B cell (primary cell): ENCODE measurements at places on chromosomes 11 and 22.

- no peak for DNase-seq
Measured at GRCh38 chr11:34086554-34087283, 18.7 kb upstream of the NAT10 start.

DNA sequence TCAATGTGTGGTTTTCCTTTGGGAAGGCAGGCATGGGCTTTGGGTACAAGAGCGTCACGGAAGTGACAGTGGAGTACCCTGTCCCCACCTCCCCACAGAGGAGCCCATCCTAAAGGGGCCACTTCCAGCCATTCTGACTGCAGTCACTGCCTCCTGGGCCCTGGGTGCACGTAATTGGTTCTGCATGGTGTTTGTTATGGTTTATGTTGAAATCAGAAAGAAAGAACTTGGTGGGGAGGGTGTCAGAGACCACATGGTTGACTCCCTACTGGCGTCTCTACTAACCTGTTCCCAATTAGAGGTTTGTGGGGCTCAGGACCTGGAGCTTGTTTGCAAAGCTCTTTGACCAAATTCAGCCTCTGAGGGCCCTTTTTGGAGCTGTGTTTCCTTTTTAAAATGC is 40.8 kb downstream of the RIBC2 start:
- no peak for DNase-seq

DNA sequence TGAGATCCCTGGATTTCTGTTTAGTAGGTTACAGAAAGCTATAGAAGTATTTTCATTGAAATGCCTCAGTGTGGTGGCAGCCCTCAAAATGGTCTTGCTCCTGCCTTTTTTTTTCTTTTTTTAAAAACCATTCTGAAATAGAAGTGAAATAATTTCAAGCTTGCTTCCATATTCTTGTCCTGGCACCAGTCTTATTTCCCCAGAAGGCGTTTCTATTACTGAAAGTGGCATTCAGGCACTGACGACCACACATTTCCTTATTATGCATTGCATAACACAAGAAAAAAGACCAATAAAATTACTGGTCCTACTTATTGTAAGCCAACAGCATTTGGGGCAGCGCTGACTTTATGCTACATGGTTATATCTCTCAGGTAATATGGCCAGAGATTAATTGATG is 24.5 kb upstream of the LRRC4C start:
- DNase-seq = no peak

DNA sequence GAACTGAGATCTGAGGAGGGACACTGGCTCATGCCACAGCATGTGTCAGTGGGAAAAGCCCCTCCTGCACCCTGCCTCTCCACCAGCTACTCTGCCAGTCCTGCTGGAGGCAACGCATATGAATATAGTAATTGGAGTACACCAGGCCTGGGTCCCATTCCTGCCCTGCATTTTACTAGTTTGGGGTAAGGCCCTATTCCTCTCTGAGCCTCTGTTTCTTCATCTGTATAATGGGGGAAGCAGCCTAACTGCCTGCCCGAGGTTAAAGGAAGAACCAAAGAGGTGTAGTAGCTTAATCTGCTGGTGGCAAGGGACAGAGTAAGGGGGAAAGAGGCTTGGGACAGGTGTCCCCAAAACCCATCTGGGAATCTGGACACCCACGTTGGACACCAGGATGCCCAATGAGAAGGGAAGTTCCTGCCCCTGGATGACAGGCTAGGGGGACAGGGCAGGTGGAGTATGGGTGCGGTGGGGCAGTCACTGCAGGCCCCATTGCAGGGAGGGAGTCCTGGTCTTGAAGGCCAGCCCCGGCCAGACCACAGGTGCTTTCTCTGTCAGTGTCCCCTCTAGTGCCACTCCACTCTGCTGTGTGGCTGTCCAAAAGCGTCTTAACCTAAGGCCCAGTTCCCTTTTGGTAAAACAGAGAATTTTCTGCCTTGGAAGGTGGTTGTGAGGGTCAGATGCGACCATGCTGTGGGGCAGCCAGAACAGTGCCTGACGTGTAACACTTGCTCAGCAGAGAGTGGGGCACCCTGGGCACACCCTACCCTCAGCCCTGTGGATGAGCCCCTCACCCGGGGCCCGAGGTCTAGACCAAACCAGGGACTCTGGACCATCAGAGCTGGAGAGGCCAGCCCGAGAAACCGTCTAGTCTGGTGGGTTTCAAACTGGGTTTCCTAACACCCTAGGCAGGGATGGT is 11.5 kb downstream of the TSKU start:
- DNase-seq = no peak

- DNase-seq = no peak
Measured at GRCh38 chr11:126612671-126613070, 257.2 kb downstream of the ST3GAL4 start.

GRCh38 chr11:111305162-111305802 is 6.9 kb downstream of the POU2AF3 start:
- no peak for DNase-seq

- DNase-seq = no peak
Measured at GRCh38 chr11:35709376-35709775, 46.8 kb downstream of the TRIM44 start.

DNA sequence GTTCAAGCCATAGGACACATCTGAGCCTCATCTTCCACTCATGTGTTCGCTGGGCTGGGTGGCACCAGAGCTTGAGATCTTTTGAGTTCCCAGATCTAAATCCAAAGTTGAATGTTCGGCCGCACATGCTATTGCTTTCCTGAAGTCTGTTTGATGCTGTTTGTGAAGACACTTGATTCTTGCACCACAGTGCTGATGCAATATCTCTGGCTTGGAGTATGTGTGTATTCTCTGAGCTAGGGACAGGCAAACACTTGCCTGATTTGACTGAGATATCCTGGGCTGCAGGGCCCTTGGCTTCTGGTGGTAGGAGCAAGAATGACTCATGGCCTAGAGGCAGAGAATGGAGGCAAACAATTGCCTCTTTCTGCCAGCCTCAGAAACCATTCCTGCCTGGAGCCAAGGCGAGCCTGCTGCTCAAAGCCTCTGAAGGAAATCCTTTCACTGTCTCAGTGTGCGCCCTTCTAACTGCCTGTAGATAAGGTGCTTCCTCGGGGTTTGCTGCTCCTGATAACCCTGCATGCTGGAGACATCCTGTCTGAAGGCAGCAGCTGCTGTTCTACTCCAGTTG is 73.0 kb downstream of the CYB5R2 start:
- no peak for DNase-seq

DNA sequence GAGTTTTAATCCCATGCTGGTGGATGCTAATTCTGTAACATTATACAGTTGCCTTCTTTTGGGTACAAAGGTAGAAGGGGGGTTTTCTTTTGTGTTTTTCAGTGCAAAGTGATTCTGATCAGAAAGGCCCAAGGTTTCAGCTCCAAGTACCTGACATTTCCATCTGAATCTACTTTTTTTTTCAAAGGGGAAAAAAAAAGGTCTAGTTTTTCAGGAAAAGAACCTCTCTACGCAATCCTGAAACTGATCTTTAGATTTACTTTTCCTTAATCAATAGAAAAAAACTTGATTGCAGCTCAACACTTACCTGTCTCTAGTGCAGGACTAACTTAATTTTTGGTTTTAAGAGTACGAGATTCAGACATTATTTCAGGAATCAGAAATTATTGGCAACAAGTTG is at the start of gene TECTA:
TECTA (plus strand) TSS at position 301 of the 400 bp plus-strand sequence. CDS start 1,423 bp downstream, outside the sequence.
- DNase-seq = no peak

DNA sequence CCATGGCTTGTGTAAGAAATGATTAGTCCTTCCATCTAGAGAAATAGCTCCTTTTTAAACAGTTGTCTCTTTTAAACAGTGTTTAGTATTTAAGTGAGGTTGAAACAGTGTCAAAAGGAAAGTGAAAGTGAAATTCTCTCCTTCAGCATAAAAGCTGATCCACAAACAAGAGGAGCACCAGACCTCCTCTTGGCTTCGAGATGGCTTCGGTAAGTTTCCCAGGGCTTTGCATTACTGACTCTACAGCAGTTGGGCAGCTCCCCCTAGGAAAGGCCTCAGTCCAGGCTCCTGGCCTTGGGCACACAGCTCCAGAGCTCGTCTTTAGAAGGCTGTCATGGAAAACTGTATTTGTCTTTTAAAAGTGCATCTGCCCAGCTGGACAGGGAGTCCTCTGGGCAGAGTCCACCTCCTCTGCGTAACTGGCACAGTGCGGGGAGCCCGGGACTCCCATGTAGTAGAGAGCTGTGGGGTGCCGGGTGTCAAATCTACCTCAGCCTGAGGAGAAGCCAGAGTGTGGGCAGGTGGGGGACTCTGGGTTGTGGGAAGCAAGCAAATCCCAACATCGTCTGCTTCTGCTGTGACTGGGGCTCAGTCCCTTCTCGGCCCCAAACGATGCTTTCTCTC is at the start of gene PLAAT4:
PLAAT4 (plus strand) TSS at position 140 of the 624 bp plus-strand sequence; CDS start at position 201, 61 bp downstream.
- DNase-seq = peak; percentile 63

- no peak for DNase-seq
Measured at GRCh38 chr22:19877626-19878339, 23.1 kb upstream of the GNB1L start.

GRCh38 chr11:75173336-75173735 is 22.4 kb downstream of the SLCO2B1 start:
- no peak for DNase-seq

DNA sequence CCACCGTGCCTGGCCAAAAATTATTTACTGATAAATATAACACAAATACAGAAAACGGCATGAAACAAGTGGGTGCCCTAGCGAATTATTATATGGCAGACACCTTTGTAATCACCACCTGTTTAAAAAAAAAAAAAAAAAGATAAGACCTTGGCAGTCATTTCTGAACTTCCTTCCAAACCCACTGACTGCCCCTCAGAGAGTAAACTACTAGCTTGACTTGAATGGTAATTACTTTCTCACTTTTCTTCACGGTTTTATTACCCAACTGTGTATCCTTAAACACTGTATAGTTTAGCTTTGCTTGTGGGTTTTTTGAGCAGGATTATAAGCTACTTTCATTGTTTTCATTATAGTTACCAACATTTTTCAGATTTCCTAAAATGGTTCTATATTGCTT is 23.7 kb downstream of the SFI1 start:
- DNase-seq = no peak

DNA sequence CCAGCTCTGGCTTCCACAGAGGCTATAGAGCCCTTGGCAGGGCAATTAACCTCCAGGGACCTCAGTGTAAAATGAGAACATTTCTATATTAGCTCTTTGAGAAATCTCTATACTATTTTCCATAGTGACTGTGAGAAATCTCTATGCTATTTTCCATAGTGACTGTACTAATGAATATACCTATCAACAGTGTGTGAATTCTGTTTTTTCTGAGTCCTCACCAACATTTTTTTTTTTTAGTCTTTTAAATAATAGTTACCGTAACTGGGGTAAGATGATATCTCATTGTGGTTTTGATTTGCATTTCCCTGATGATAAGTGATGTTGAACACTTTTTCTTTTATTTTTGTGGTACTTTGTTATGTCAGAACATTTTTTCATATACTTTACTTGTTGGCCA is 7.0 kb upstream of the MTNR1B start:
- DNase-seq = no peak

DNA sequence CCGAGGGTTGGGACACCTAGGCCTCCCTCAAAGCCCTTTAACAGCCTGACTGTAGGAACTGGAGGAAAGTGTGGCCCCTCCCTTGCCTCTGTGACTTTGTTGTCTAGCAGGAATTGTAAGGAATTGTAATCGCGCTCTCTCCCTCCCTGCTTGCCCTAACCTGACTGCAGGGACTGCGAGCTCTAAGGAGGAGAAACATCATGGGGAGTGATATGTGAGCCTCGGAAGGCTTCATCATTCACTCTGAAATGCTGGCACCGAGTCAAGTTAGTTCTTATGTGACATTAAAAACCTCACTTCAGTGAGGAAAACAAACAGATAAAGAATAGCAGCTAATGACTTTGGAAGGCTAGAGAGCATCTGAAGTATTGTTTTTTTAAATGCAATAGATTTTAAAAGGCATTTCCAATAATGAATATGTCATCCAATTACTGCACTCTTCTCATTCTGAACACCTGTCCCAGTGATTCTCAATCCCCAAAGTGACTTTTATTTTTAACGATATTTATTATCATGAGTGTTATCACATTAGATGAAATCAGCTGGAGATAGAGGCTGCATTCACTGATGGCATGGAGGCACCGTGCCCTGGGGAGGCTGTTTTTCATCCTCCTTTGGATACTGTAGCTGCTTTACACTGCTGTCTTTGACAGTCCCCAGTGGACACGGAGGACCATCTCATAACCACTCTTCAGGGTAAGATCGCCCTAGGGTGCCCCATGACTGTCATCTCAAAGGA is 58.5 kb upstream of the NTM start:
- DNase-seq = no peak

GRCh38 chr22:36470162-36470993 is 11.1 kb downstream of the TXN2 start:
- DNase-seq = peak; percentile 88

DNA sequence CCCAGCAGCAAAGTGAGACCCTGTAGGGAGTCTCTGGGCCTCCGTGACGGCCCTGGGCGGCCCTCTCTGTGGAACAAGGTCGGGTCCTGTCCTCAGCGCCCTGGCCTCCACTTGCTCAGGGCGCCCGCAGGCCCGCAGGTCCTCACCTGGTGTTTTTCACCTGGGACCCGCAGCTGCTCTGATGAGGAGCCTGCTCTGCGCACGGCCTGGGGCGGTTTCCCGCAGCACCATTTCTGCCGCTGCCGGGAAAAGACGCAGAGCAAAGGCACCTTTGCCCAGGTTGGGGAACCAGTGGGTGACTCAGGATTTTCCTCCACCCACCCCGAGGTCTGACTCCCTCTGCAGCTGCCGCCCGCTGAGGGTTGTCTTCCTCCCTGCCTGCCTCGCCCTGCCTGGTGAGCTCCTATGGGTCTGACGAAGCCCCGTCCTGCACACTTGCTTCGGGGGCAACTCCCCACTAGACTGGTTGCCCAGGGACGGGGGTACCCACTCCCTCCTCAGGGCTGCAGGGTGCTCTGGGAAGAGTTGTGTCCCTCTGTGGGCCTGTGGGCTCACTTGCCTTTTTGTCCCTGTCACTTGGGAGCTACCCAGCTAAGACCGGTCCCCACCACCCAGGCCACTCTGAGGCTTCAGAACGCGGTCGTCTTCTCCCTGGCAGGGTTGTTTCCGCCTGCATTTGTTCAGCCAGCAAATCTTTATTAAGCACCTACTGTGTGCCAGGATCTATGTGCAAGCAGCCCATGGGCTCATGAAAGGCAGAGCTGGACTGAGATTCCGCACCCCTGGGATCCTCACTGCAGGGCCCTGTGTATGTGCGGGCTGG is 89.5 kb downstream of the KCNQ1 start:
- no peak for DNase-seq

- peak; percentile 68 for DNase-seq
Measured at GRCh38 chr11:128548649-128549255, 38.6 kb downstream of the ETS1 start.

DNA sequence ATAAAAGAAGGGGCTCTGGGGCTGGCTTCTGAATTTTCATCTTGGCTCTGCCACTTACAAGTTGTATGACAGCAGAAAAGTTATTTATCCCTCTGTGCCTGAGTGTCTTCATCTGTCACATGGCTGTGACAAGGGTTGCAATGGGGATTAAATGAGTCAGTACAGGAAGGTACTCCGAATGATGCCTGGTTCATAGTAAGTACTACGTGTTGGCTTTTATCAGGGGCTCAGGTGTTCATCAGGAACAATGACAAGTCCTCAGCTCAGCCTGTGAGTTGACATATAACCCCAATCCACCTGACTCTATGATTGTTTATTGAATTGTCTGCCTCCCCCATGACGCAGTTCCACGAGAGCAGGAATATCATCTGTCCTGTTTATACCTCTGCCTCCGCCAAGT is 45.7 kb downstream of the PAMR1 start:
- no peak for DNase-seq

GRCh38 chr11:68854273-68854958 is 12.7 kb upstream of the CPT1A start:
- no peak for DNase-seq
